OCI-M1 (cell line): ENCODE measurements at places on chromosomes 4 and X.

- DNase-seq, result no peak
These were observed 1.0 kb upstream of the C4orf54 start for GRCh38 chr4:99658666-99659065.

GRCh38 chr4:30875658-30876269 is 155.6 kb downstream of the PCDH7 start:
- no peak for DNase-seq

- no peak for DNase-seq
These were observed 50.6 kb downstream of the ZFX start for GRCh38 chrX:24200133-24200532.

GRCh38 chr4:98473046-98473445 is 185.4 kb downstream of the TSPAN5 start:
- no peak for DNase-seq

DNA sequence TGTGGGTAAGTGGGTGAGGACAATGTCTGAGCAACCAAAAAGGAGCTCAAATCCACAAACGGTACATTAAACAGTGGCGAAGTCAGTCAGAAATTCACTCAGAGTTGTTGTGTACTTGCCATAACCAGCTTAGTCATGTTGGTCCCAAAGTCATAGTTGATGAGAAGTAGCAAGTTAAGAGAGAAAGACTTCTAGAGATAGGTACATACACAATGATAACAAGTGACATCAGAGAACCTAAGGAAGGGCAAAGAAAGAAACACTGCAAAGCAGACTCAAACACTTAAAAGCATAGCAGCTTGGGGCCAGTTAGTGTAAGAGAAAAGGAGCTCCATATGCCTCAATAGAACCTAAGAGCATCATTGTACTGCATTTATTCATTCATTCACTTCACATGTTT is 30.2 kb downstream of the DYNLT3 start:
- DNase-seq, result no peak

DNA sequence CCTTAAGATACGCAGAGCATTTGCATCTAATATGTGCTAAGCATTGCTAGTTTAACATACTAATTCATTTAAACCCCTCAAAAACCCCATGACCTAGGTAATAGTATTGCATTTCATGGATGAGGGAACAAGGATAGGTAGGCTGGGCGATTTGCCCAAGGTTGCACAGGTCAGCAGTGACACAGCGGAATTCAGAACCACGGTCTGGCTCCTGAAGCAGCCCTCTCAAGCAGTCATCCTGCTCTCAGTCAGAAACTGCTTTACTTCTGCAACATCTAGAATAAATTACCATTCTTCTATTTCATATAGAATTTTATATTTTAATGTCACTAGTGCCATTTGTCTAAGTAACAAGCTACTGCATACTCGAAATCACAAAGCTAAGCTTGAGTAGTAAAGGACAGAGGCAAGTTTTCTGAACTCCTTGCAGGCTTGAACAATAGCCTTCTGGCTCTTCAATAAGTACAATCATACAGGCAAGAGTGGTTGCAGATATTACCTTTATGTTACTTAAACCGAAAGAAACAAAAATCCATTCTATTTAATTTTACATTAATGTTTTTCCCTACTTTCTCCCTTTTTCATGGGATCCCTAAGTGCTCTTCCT is 555 bp upstream of the SPP1 start:
- DNase-seq, result peak; percentile 62

- no peak for DNase-seq
These were observed 3.7 kb downstream of the FGD1 start for GRCh38 chrX:54492340-54492739.

GRCh38 chrX:83108278-83108677 is 399.8 kb upstream of the POU3F4 start:
- DNase-seq, result no peak

DNA sequence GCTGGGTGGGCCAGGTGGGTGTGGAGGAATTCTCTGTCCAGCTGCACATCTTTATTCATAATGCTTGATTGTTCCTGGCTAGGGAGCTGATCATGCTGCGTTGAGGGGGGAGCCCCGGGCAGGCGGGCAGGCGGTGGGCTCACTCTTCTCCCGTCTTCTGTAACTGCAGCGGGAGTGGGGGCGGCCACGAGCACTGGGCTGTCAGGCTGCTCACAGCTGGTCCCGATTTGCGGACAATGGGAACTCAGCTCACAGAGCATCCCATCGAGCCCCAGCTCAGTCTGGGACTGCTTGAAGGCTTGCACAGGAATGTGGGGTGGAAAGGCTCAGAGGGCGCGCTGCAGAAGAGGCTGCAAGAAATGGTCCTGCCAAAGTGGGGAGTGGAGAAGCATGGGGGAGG is 63.8 kb downstream of the EFNB1 start:
- no peak for DNase-seq

- no peak for DNase-seq
These were observed 89.5 kb downstream of the LCORL start for GRCh38 chr4:17932041-17932440.

DNA sequence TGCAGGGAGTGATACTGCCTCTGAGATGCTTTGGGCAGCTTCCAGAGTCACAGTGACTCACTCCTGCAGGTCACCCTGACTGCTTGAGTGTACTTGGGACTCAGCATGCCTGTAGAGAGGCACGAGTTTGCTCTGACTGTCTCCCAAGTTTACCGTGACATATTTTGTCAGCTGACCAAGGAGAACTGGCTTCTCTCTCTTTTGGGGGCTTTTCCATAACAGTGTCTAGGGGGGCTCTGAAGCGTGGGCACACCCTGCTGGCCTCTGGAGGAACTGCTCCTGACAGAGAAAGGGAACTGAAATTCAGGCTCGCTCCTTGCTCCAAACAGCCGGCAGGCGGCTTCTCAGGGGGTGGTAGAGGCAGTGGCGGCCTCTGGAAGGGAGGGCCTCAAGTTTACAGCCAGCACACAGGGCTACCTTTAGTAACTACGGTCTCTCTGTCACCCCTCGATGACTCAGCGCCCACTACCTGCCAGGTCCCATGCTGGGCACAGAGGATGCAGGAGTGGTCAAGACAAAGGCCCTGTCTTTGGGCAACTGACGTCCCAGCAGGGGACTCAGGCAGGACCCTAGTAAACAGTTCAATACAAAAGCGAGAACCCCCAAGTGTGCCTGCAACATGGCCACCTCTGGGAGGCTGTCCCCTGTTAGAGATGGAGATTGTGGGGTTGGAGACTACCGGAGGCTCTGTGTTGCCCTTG is 17.8 kb downstream of the ZNF185 start:
- peak; percentile 49 for DNase-seq

DNA sequence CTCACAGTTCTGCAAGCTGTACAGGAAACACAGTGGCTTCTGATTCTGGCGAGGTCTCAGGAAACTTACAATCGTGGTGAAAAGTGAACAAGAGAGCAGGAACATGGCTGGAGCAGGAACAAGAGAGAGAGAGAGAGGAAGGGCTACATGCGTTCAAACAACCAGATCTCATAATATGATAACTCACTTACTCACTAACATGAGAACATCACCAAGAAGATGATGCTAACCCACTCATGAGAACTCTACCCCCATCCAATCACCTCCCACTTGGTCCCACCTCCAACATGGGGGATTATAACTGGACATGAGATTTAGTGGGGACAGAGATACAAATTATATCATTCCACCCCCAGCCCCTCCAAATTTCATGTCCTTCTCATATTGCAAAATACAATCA is 9.8 kb upstream of the TLR1 start:
- DNase-seq, result no peak

GRCh38 chr4:117949621-117950020 is 84.7 kb upstream of the NDST3 start:
- peak; percentile 44 for DNase-seq

- no peak for DNase-seq
These were observed 10.3 kb upstream of the SMIM14 start for GRCh38 chr4:39648827-39649558.

DNA sequence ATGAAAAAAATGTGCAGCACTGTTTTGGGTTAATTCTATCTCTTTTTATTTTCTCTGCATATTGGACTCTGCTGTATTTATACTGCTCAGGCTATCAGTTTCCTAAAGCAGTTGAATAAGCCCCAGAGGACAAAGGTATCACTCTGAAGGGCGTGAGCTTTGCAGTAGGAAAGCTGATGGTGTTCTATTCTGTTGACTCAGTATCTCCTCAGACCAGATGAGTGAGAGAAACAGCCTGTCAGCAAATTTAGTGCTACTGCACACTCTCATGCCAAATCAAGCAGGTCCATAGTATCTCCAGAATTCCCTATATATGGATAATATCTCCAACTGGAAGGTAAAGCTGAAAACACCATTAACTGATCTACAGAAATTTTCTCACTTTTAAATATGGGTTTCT is 132.3 kb upstream of the UGT8 start:
- DNase-seq, result no peak
